Tibial nerve (tissue), 4 donors: ENCODE measurements at places on chromosomes 13 and 19. TPM values are rescaled to one million over a fixed set of nuclear protein-coding genes. Genes with fewer than 3 reads are reported as not detected.

CEACAM16 gene
- total RNA-seq: not detected

ZNF284 gene
- 2.2 TPM for total RNA-seq

CEBPA gene
- total RNA-seq: 204 TPM

DNA sequence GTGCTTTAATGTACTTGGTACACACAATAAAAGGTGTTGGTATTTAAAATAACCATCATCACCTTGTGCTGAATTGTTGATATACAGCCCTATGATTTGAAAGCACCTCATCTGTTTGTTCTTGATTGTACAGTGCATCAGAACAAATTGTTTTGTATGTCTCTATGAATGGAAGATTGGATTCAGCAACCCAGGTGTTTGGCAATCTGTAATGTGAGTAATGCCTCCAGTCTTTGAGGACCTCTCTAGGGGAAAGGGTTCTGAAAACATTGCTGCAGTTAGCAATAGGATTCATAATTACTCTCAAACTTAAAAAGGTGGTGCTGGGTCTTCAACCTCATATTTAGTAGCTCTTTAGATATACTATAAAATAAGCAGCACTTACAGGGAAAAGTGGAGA is 341.8 kb downstream of the OXGR1 start:
- DNase-seq: no peak

DNA sequence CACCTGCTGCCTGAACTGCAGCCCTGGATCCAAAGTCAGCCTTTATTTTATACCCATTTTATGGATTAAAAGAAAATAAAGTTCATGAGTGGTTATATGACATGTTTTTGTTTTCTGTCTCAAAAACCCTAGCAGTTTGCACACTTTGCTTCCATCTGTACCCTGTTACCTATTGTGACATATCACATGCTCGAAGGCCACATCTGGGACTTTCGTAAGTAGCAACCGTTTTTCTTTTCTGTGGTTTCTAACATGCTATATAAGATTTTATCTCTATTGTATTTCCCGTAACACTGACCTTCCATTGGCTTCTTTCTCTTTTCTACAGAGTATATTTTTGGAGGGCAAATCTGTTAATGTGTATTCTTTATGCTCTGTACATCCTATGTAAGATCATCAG is 1007.2 kb downstream of the PCDH9 start:
- DNase-seq: no peak

GRCh38 chr13:38766799-38767198 is 79.9 kb downstream of the FREM2 start:
- DNase-seq: no peak

DNA sequence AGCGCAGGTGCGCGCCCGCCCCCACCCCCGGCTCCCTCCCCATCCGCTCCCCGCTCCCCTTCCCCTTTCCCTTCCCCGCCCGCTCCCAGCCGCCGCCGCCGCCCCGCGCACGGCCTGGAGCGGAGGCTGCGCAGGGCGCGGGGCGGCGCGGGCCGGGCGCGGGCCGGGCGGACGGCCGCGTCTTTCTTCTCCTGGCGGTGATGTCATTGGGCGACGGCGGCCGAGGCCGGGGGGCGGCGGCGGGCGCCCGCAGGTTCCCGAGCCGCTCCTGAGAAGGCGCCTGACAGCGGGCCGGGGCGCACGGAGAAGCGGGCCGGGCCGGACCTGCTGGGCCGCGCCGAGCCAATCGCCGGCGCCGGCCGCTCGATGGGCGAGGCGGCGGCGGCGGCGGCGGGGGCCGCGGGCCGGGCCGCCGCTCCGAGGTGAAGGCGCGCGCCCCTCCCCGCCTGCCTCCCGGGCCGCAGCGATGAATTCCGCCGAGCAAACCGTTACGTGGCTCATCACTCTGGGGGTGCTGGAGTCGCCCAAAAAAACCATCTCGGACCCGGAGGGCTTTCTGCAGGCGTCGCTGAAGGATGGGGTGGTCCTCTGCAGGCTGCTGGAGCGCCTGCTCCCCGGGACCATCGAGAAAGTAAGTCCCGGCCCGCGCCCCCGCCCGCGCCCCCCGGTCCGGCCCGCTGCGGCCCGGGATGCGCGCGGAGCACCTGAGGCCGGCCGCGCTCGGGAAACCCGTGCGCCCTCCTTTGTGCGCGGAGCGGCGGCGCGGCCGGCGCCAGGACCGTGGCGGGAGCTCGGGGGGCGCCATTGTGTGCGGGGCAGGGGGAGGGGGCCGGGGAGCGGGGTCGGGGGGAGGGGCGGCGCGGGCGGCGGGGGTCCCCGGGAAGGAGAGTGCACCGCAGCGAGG is at the start of gene ARHGEF7:
Gene ARHGEF7 (plus strand): TSS at position 250 of the 904 bp plus-strand sequence. CDS start 217 bp downstream, at position 467.
- no peak for DNase-seq

GRCh38 chr19:43779147-43779819 is 1.5 kb downstream of the KCNN4 start:
- DNase-seq: no peak

GRCh38 chr13:107641574-107641973 is 573.8 kb downstream of the LIG4 start:
- DNase-seq: no peak

DNA sequence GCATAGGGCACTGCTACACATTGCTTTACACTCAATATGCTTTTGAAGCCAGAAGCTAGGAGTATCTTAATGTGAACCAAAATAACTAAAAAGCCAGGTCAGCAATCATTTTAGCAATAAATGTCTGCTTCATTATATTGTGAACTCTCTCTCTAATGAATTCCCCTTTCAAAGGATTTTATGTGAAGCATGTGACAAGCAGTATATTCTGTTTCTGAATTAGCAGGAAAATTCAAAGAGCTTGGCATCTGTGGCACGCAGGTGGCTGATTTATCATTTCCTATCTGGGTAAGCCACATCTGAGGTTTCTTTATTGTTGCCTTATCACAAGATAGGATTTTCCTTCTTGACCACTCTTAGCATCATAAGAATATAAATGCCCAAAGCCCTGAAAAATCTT is 56.8 kb upstream of the KLF12 start:
- DNase-seq: no peak

GRCh38 chr13:26941345-26942174 is 181.0 kb upstream of the GPR12 start:
- no peak for DNase-seq
